Body of pancreas (tissue), 4 donors: ENCODE measurements at places on chromosomes 6 and 20. TPM values are rescaled to one million over a fixed set of nuclear protein-coding genes. Genes with fewer than 3 reads are reported as not detected.

SLC17A1 gene
- not detected for total RNA-seq

DNA sequence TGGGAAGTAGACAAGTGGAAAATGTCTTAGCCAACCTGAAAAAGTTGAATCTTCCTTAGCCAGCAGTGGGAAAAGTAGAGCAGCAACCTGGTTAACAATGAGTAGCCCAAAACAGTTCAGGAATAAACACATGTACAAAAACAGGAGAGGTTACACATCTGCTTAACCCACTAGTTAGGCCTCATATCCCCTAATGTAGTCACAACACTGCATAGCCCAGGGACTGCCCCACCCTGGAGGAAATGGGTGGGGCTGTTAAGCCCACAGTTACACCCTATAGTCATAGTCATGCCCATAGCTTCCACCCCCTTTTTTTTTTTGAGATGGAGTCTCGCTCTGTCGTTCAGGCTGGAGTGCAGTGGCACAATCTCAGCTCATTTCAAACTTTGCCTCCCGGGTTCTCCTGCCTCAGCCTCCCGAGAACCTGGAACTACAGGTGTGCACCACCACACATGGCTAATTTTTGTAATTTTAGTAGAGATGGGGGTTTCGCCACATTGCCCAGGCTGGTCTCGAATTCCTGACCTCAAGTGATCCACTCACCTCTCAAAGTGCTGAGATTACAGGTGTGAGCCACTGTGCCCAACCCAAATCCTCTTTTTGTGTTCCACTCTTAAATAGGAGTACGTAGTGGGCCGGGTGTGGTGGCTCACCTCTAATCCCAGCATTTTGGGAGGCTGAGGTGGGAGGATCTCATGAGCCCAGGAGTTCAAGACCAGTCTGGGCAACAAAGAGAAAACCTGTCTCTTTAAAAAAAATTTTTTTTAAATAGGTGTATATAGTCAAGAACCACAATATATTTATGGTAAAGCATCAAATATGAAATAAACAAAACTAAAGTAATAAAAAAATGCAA, 24.5 kb downstream of the ILRUN start:
- no peak for DNase-seq

SGK2 gene
- total RNA-seq = 14.3 TPM

DNA sequence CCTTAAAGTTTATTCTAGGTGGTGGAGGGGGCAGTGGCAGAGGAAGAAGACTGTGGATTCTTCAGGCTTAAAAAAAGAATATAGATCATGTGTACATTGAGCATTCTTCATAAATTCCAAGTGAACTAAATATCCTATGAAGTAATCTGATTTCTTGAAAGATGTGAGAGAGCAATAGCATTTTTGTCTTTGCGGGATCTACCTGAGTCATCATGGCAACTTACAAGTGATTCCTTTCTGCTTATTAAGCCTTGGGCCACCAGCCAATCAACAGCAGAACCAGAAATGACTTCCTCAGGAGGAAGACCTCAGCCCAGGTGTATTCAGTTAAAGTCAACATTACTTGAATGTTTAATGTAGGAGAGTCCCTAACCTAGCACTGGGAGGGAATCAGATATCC, 756.9 kb downstream of the TFAP2A start:
- DNase-seq = no peak

BPIFB1 gene
- not detected for total RNA-seq

TSHZ2 gene
- 9.6 TPM for total RNA-seq

DNA sequence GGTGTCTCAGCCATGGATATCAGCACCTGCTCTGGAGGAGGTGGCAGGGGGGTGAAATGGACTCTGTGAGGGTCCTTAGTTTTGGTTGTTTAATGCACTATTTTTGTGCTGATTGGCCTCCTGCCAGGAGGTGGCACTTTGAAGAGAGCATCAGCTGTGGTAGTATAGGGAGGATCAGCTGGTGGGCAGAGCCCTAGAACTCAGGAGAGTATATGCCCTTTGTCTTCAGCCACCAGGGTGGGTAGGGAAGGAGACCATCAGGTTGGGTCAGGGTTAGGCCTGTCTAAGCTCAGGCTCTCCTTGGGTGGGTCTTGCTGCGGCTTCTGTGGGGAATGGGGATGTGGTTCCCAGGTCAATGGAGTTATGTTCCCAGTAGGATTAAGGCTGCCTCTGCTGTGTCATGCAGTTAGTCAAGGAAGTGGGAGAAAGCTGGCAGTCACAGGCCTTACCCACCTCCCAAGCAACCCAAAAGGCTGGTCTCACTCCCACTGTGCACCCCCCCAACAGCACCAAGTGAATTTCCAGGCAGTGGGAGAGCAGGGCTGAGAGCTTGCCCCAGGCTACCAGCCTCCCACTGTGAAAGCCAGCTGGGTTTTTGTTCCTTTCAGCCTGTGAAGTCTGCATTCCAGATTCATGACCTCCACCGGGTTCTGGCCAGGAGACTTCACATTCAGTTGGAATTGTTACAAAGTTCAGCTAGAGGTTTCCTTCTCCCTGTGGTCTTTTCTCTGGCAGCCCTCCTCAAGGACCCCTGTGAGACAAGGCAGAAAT, 5.7 kb upstream of the OSTM1 start:
- DNase-seq = no peak

ARFGEF3 gene
- total RNA-seq = 21.8 TPM

DNA sequence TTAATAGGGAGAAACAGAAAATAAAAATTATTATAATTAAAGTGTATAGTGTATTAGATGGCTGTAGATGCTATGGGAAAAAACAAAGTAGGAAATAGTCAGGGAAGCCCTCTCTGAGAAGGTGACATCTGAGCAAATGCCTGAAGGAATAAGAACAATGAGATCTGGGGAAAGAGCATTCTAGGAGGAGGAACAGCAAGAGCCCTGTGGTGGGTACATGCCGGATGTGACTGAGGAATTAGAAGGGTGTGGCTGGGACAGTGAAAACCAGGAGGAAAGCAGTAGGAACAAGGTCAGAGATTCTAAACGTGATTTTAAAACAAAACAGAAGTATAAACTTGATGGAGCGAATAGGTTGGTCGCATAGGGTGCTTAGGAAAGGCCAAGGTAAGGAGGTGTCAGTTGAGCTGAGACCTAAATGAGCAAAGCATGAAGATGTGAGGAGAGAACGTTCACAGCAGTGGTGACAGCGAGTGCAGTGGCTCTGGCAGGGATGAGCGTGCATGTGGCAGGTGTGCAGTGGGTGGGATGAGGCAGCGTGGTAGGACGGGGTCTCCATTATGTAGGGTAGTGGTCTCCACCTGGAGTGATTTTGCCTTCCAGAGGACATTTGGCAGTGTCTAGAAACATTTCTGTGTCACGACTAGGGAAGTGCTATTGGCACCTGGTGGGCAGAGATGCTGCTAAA, 97.1 kb upstream of the MRPS10 start:
- no peak for DNase-seq

- no peak for DNase-seq
Observed at GRCh38 chr6:24918641-24919055, 17.1 kb downstream of the RIPOR2 start.

DNA sequence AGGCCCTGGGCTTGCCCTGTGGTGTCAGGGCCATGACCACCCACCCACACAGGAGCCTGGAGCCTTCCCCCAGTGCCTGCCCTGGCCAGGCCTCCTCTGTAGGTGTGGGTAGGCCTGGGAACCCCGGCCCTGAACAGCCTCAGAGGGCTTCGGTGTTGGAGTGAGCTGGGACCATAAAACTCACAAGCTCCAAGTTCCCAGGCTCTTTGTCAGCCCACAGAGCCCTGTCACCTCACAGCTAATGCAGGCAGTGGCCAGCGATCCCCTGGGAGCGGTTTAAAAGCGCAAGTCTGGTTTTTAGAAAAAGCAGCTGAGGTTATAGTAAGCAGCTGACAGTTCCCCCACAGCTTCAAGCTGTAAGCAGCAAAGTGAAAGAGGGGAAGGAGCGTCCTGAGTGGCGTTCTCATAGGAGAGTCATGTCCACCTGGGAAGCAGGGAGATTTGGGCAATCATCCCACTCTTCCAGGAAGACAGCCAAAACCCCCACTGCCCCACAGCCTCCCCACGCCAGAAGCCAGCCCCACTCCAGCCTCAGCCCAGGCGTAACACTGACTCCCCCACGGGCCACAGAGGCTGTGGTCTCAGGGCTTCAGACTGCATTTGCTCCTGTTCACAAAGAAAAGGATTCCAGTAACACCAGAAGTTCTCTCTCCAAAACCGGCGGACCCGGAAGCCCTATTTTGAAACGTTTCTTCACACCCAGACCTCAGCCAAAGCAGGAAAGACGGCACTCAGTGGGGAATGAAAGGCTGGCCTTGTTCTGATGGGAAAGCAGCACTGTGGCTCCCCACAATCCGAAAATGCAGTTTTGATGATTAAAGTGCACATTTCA, 34.3 kb upstream of the FOXC1 start:
- peak; percentile 24 for DNase-seq

ECT2L gene
- total RNA-seq = not detected

PDYN gene
- not detected for total RNA-seq

RFX6 gene
- 0.66 TPM for total RNA-seq

DNA sequence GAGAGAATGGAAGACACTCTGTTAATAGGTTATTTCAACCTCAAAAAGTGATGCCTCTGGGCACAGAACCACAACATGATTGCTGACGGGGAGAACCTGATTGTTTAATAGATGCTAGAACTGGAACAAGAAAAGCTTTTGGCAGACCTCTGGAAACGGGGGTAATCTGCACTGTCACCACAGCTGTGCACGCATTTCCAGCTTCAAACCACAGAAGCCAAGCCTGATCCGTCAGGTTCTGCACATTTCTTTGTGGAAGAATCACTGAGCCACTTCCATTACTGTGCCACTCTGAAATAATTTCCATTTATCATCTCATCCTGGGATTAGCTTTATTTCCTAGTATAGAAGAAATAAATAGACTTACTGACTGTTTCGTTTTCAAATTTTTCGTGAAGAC, 309.3 kb downstream of the FARS2 start:
- no peak for DNase-seq

GRCh38 chr6:14676064-14676463, 558.5 kb downstream of the CD83 start:
- DNase-seq = no peak

DNA sequence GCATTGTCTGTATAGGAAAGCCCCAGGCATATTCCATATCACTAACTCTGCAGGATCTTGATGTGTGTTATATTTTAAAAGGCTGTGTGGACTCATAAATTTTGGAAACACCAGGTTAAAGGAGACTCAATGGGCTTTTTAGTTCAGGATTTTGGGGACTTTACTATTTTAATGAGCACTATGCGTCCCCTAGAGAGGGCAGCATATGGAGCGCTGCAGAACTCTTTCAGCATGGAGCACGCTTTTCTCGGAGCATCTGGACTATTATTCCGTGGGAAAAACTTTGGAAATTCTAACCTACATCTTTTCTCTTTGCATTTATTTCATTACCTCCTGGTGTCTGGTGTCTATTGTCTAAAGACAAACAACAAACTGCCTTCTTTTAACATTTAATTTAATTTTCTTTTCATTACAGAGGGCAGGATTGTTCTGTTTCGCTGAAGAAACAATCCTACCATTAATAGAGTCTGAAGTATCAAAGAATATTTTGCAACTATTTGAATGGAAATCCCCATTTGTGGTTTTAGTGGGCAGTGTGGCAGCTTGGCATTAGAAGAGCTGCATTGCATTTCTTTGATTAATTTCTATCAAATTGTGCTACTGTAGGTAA, 399.9 kb upstream of the HSF2 start:
- no peak for DNase-seq

GRCh38 chr6:169371344-169372127, 117.9 kb upstream of the THBS2 start:
- no peak for DNase-seq

DNA sequence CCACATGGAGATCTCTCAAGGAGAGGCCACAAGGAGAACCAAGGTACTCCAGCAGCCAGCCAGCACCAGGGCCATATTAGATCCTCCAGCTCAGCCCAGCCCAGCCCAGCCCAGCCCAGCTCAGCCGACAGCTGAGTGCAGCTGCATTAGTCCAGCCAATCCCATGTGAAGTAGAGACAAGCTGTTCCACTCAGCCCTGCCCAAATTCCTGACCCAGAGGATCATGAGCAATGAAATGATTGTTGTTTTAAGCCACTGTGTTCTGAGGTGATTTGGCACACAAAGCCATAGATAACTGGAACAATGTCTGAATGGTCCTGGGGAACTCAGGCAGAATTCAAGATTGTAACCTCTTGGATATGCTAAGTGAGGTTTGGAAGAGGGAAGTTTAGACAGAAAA, 59.5 kb upstream of the BMP2 start:
- DNase-seq = peak; percentile 74

- no peak for DNase-seq
Observed at GRCh38 chr6:43511824-43512415, 1.8 kb upstream of the LRRC73 start.

DNA sequence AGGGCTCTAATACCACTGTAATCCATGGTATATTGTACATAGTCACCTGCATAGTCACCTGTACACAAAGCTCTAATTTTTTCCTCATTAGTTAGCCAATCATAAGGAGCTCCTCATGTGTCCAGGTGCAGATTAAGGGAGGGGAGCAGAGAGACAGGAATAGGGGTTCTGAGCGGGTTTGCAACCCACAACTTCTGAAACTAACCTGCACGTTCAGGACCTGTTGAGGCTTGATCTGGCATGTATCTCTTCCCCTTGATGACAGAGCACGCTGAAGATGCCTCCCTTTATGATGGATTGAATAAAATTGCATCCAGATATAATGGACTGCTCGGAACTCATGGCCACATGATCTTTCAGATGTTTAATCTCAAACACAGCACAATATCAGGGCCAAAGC, 179.4 kb upstream of the PRND start:
- no peak for DNase-seq

GRCh38 chr20:21514553-21515251, 838 bp upstream of the NKX2-2 start:
- no peak for DNase-seq

DNA sequence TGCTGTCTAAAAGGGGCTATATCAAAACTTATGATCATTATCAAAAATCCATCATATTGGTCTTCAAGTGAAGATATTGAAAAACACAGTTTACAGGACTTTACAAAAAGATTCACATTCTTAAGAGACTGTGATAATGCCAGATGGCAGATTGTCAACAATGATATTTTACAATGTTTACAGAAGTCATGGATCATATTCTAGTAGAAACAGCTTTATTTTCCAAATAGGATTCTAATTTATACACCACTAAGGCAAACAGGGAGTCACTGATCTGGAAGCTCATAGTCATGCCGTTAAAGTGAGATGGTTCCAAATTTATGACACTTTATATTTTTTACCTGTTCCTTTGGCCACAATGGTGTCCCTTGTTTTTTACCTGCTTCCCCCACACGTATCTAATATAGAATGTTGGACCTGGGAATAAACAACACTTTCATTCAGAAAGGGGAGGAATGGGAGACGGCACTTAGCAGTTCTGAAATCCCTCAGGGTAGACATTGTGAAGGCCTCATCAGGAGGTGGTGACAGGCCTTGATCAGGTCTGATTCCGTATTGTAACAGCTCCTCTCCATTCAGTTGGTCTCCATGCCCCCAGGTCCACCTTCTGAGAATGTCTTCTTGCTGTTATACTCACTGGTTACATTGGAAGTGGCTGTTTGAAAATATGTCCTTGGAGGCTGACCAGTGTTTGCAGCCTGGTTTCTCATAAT, 228.6 kb downstream of the ADGB start:
- no peak for DNase-seq

AP5S1 gene
- total RNA-seq = 4.9 TPM

KCNK17 gene
- total RNA-seq = 2.3 TPM
